Activated T-helper 1 cell treated with anti-CD3 and anti-CD28 coated beads, Interleukin-12 subunit alpha, Interleukin-12 subunit beta, Interleukin-2, Interleukin-4 antibody, amounts not matched to agents 30 ng/mL and 10 ng/mL and 1 ng/mL, durations not matched to agents 14 hours and 24 hours and 36 hours (primary cell): ENCODE measurements at places on chromosomes 7 and 10.

GRCh38 chr10:88944813-88945212, 7.8 kb downstream of the ACTA2 start:
- no peak for DNase-seq

- no peak for DNase-seq
Measured at GRCh38 chr7:44391171-44391570, 65.8 kb upstream of the CAMK2B start.

DNA sequence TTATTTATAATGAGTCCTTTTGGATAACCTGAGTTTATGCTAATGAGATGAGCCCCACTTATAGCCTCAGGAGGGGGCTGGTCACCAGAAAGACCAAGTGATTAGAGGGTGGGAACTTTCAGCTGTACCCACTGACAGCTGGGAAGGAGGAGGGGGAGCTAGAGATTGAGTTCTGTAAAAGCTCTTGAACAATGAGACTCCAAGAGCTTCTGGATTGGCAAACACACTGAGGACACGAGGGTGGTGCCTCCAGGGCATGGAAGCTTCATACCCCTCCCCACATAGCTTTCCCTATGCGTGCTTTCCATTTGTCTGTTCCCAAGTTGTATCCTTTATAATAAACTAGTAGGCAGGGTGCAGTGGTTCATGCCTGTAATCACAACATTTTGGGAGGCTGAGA, 20.3 kb downstream of the MRPS24 start:
- no peak for DNase-seq

GRCh38 chr7:75889826-75890225, 11.0 kb downstream of the RHBDD2 start:
- no peak for DNase-seq

DNA sequence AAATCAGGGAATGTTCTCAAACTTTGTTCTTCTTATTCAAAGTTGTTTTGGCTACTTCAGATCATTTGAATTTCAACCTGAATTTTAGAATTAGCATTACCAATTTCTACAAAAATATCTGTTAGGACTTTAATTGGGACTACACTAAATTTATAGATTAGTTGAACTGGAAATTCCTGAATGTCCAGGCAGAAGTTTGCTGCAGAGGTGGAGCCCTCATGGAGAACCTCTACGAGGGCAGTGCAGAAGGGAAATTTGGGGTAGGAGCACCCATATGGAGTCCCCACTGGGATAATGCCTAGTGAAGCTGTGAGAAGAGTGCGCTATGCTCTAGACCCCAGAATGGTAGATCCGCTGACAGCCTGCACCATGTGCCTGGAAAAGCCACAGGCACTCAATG, 22.8 kb upstream of the AGMO start:
- DNase-seq = no peak

- no peak for DNase-seq
Measured at GRCh38 chr10:17576768-17577167, 40.4 kb downstream of the HACD1 start.

DNA sequence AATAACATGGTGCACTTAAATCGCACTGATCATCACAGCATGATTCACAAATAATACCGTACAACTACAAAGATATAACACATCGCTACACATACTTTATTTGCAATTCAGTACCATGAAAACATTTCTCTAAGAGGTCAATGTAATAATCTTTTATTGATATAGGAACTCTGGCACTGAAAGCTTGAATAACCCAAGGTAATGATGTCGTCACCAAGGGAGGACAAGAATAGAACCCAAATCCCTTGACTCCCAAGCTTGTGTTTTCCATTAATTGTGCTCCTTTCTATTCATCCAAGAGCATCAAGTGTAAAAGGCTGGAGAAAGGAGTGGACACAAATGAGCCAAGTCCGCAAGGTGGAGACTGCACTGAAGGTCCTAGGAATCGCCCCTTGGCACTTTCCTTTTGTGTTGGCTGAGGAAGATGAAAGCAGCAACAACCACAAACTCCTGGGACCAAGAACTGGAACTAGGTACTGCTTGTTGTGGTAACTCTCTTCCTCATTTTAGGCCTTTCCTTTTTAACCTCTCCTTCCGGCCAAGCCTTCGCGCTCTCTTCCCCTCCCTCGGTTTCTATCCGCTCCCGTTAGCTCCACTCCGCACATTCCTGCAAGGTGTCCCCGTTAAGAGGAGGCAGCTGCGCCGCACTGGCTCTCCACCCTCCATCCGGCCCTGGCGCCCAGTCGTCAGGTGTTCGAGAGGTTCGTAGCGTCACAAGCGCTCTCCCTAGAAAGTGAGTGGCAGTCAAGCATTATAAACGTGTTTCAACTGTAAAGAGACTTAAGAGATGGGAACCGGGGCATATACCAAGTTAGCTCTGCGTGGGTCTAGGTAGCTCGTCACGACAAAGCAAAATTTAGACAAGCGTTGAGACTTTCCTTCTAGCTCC, 1.0 kb upstream of the CBLL1 start:
- DNase-seq = no peak

GRCh38 chr7:157522954-157523353, 186.2 kb downstream of the DNAJB6 start:
- no peak for DNase-seq

DNA sequence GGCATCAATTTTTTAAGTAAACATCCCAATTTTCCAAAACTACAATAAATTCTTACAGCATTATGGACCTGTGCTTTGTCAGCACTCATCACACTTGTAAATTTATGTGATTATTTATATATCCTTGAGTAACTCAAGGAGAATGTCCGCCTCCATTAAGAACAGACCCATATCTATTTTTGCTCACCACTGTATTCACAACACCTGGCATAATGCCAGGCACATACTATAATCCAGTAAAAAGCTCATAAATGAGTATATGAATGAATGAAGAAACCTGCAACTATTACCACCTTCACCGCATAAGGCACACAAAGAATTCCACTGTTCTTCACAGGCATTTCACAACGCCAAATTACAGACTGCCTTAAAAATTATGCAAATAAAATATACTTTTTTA, 46.9 kb downstream of the MINDY3 start:
- DNase-seq = no peak

DNA sequence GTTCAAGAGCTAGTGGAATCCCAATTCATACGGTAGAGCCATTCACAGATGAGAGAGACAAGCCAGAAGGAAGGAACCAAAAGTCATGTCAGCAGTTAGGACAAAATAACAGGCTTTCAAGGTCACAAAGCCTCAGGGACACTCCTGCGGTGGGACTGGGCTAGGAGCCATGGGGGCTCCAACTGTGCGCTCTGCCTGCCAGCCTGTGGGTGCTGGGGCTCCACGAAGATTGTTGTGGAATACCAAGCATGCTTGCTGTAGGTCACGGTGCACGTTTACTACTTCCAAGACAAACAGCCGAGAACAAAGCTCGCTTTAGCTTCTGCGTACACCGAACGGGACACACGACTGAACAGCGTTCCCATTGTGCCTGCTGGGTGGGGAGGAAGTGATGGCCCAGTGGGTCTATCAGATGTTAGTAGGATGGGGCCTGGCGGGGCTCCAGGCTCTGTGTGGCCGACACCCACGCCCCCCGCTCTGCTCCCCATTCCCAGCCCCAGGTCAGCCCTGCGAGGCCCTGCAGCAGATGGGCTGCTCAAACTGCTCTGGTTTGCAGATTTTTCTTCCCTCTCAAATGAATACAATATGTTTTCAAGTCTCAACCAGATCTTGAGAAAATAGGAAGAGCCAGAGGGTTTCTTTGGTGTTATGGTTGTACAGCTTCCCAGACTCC, 158.9 kb downstream of the EGFR start:
- DNase-seq = no peak

DNA sequence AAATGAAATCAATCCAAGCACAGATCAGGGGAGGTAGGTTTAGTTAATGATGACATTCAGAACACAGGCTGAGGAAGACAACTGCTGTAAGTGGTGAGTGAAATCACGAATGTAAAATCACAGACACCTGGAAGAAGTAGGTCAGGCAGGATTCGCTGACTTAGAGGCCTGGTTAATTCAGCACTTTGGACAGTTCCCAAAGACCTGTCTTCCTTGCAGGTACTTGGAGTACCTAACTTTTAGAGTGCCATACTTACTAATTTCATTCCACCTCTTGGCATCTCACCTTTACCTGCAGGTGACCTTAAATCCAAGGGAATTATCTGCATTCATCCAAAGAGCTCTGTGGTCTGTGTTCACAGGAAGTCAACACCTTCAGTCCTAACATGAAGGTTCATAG, 822.3 kb downstream of the PHTF2 start:
- no peak for DNase-seq

DNA sequence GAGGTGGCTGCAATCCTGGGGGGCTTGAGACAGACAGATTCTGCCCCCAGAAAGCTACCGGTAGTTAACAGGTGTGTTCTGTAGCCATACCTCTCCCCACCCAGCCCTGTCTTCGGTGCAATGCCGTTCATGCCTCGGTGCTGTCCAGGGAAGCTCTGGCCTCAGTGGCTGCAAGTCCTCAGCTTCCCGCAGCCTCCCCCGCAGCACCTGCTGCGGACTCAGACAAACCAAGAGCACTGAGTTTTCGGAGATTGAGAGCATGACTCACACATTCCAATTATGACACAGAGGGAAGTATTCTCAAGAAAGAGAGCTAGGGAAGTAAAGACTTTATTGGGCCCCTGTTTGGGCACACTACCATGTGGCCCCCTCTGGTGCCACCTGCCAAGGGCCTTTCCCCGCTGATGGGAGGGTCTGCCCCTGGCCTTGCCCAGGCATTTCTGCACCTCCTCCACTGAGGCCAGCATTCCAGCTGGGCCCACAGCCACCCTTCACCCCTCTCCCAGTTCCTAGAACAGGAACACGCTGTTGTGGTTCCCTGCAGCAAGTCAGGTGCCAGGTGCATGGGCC, 30.2 kb upstream of the EZH2 start:
- DNase-seq = peak; percentile 34

DNA sequence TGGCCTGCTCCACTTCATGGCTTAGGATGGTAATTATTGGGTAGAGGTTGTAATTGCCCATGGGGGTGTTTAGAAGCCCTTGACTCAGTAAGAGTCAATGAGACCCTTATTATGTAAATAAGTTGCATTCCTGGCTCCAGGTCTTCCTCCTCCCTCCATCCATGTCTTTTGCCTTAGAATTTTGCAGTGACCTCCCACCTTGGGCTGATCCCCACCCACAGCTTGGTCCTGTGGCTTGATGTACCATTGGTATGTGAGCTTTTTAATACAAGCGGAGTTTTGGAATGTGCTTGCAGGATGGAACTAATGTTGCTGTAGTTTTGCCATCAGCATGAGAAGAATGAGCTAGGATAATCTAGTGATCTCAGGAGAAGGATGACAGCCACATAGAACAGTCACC, 73.2 kb upstream of the DGKI start:
- no peak for DNase-seq

- DNase-seq = no peak
Measured at GRCh38 chr10:113226831-113227445, 276.9 kb downstream of the TCF7L2 start.

GRCh38 chr10:21514129-21514817, 11.2 kb downstream of the SKIDA1 start:
- DNase-seq = no peak

GRCh38 chr7:37908221-37908788, 8.3 kb downstream of the SFRP4 start:
- no peak for DNase-seq

DNA sequence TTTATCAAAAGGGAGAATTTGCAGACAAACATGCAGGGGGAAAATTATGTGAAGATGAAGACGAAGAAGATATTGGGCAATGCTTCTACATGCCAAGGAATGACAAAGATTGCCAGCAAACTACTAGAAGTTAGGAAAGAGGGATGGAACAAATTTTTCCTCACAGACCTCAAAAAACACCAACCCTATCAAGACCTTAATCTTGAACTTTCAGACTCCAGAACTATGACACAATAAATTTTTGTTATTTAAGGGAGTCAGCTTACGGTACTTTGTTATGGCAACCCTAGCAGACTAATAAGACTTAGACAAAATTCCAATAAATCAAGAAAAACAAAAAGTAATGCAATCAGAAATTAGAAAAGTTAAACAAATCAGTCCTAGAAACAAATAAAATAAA, 280.0 kb upstream of the GNAI1 start:
- DNase-seq = no peak

DNA sequence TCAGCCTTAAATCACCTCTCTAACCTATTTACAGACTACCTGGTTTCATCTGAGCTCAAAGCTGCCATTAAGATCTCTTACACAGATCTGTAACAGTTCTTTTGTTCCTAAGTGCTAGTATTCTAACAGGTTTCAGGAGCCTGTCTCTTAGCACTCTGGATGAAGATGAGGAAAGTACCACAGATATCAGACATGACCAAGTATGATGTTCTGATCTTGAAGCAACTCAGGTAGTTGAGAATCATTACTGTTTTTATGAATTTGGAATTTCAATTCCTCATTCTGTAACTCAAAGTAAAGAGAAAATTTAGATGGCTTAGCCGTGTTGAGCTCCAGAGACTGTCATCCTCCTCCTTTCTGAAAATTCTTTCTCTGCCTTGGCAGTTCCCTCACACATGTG, 30.8 kb downstream of the CCDC186 start:
- DNase-seq = no peak

DNA sequence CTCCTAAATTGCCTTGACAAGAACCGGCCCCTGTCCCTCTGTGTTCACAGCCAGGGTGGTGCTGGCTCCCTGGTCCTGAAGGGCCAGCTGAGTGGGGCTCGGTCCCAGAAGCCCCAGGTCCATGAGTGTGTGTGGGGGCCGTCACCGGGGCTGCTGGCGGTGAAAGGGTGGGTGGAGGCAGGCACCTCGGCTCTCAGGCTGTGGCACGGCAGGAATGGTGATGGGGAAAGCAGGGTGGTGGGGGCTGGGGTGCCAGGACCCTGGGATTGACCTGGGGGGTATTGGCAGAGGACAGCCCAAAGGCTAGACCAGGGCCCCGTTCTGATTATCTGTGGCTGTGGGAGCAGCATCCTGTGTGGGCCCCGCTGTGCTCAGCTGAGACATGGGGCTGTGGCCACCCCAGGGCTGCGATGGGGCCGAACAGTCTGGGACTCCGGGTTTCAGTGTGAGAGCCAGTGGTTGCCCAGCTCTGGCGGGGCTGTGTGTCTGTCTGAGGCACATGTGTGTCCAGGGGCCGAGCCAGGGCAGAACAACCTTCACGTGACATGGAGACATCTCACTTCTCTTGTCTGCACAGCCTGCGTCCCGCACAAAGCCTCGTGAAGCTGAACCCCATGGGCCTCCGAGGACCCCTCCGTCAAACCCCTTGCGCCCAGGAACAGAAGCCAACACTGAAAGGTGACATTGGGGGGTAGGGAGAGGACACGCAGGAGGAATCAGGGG, 144.2 kb downstream of the ELFN1 start:
- no peak for DNase-seq

DNA sequence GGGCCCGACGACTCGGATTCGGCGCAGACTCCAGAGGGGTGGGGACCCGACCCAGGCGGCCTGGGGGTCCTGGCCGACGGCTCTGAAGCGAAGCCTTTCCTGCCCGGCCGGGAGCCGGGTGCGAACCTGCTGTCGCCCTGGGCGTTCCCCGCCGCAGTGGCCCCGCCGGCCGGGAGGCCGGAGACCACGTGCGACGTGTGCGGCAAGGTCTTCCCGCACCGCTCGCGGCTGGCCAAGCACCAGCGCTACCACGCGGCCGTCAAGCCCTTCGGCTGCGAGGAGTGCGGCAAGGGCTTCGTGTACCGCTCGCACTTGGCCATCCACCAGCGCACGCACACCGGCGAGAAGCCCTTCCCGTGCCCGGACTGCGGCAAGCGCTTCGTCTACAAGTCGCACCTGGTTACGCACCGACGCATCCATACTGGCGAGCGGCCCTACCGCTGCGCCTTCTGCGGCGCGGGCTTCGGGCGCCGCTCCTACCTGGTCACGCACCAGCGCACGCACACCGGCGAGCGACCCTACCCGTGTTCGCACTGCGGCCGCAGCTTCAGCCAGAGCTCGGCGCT, 15.4 kb downstream of the ZNF316 start:
- no peak for DNase-seq

- no peak for DNase-seq
Measured at GRCh38 chr7:132412435-132412834, 163.8 kb downstream of the PLXNA4 start.
